ENCODE measurements at places on chromosomes 16 and 17.

DNA sequence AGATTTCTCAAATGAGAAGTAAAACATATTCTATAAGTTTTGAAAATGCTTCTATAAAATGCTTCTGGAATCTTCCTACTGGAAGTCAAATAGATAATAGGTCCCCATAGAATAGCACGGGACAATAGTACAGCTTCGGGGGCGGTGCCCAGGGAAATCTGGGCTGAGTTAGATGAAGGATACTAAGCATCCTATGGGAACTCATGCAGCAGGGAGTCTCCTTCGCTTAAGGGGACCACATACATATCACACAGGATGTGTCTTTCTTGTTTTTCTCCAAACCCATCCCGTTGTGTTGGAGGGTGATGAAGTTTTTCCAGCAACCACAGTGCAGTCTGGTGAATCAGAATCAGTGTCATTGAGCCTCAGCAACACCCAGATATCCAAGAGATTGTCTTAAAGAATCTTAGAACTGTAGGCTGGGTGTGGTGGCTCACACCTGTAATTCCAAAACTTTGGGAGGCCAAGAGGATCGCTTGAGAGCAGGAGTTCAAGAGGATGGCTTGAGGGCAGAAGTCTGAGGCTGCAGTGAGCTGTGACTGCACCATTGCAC, 84.2 kb downstream of the PITPNC1 start:
- DNase-seq, result peak; percentile 41

DNA sequence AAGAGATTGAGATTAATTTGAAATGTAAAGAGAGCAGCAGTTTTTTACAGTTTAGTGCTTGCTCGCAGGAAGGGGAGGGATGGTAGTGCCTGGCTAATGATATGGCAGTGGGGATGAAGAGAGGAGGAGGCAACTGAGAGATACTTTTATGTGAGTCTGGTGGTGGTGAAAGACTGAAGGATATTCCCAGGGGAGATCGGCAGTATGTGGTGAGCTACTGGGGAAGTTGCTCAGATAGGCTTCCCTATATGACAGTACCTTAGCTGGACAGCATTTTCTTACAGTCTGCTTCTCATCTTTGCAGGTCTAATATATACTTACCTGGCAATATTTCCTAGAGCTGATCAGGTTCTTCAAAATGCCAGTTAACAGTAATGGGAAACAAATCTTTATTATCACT, 8.6 kb downstream of the CEP95 start:
- no peak for DNase-seq

DNA sequence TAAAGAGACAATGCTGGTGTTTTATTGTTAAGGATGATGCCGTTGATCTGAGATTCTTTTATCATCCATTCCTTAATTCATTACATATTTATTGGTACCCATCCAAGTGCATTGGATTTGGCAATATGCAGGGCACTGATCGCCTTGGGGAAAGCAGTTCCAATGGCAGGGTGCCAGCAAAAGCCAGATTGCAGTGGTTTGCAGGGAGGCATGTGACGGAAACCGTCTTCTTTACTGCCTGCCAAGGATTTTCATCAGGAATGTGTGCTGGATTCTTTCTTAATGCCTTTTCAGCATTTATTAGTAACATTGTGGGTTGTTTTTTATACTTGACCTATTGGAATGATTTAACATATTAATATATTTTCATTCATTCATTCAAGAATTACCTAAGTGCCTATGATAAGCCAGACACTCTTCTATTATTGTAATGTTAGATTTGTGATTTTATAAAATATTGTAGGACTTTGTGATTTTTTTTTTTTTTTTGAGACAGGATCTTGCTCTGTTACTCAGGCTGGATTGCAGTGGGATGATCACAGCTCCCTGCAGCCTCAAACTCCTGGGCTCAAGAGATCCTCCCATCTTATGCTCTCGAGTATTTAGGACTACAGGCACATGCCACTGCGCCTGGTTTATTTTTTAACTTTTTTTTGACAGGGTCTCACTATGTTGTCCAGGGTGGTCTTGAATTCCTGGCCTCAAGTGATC, 93.4 kb upstream of the TNRC6A start:
- DNase-seq, result no peak

- DNase-seq, result peak; percentile 2
Measured at GRCh38 chr17:12395733-12396354, 269.8 kb upstream of the MYOCD start.

- no peak for DNase-seq
Measured at GRCh38 chr17:60743799-60744198, 66.1 kb downstream of the BCAS3 start.

- DNase-seq, result no peak
Measured at GRCh38 chr17:28181568-28181967, 137.4 kb upstream of the TMEM97 start.

- DNase-seq, result no peak
Measured at GRCh38 chr16:49682577-49683165, 173.2 kb downstream of the ZNF423 start.

- DNase-seq, result no peak
Measured at GRCh38 chr17:7916808-7917207, 719 bp upstream of the RNF227 start.

GRCh38 chr16:2699791-2700600, 17.7 kb downstream of the KCTD5 start:
- no peak for DNase-seq

GRCh38 chr16:10514369-10515055, 65.9 kb downstream of the EMP2 start:
- peak; percentile 62 for DNase-seq

DNA sequence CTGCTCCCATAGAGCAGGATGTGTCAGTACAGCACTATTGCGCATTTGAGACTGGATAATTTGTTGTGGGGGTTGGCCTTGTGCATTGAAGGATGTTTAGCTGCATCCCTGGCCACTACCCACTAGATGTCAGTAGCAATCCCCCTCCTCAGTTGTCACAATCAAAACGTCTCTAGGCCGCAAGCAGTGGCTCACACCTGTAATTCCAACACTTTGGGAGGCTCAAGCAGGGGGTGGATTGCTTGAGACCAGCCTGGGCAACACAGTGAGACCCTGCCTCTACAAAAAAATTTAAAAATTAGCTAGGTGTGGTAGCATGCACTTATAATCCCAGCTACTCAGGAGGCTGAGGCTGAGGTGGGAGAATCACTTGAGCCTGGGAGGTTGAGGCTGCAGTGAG, 48.4 kb downstream of the CENPV start:
- peak; percentile 12 for DNase-seq

GRCh38 chr17:10352893-10353292, 19.9 kb downstream of the MYH13 start:
- DNase-seq, result no peak

DNA sequence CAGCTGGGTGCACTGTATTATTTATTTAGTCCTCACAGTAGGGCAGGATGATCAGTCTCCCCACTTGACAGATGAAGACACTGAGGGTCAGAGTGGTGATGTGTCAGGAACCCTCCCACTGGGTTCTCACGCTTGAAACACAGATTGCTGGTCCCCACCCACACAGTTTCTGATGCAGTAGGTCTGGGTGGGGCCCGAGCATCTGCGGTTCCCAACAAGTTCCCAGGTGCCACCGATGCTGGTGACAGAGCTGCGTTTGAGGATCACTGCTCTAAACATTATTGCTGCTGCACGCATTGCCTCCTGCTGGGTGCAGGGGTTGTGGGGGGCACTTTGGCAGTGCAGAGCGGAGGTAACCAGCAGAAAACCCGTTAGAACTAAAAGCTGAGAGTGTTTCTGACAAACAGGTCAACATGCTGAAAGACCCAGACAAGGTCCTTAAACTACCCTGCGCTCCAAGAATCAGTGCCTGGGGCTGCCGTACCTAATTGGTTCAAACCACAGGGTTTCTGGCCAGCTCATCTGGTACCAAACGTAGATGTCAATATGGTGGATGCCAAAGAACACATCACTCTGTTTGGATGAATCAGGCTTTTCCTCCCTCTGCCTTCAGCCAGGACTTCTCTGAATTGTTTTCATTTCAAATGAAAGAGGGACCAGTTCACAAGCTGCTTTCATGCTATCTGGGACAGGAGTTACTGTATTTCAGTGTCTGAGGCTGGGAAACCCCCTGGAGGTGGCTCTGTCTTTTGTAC, 76.0 kb downstream of the ABCC1 start:
- DNase-seq, result peak; percentile 67

DNA sequence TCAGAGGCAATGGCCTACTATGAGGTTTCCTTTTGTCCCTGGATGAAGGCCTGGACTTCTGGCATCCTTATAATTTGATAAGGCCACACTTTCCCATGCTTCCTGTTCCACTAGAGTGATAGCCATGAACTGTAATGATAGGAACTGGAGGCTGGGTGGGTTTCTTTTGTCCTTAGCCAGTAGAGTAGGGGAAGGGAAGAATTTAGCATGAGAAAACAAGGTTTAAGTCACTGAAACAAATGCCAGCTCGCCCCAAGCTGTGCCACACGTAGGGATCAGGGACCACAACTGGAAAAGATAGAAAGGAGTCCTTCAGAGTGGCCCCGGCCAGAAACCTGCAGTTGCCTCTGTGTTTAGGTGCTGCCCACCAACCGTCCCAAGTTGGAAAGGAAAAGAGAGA, 80.9 kb upstream of the C17orf78 start:
- DNase-seq, result no peak

DNA sequence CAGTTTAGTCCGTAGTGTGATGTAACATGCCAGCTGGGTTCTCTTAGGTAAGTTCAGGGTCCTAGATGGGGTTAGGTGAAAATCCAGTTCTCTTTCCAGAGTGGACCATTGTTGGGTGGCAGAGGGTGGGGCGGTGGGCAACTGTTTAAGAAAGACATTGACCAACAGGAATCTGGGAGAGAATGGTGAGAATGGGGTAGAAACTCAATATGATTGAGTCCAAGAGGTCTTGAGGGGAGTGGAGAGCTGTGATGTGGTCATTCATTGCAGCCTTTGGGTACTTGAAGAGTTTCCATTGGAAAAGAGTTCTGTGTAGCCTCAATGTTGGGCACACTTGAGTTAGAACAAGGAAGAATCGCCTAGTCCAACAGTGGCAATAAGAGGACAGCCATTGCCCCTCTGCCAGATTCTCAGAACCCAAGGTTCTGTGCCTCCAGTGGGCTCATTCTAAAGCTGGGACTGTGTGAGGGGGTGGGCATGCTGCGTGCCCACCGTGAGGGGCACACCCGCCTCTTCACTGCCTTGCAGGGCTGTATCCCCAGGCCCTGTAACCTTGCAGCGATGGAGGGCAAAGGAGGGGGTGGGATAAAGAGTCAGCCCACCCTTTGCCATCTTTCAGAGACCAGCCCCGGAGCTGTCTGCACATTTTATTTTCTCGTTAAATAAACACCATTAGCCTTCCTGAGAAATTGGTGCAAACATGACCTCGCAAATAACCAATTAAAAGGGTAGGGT, 208.1 kb downstream of the CCDC182 start:
- no peak for DNase-seq

DNA sequence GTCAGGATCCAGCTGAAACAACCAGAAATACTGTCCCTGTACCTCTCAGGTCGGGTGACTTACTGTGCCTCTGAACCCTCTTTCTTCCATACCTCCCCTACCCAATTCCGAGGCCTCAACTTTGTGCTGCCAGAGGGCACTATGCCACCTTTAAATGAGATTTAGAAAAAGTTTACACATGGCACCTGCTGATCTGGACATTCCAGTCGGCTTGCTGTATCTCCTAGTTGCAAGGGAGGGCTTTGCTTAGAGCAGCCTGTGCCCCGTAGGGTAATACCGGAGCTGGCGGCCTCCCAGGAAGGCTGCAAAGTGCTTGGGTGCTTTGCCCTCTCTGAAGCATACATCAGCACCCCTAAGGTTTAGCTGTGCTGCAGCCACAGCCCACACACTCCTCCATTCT, 306.0 kb upstream of the RBFOX1 start:
- no peak for DNase-seq

GRCh38 chr17:8494506-8495111, 58.9 kb downstream of the NDEL1 start:
- no peak for DNase-seq
